ENCODE measurements at places on chromosomes 12 and 14.

DNA sequence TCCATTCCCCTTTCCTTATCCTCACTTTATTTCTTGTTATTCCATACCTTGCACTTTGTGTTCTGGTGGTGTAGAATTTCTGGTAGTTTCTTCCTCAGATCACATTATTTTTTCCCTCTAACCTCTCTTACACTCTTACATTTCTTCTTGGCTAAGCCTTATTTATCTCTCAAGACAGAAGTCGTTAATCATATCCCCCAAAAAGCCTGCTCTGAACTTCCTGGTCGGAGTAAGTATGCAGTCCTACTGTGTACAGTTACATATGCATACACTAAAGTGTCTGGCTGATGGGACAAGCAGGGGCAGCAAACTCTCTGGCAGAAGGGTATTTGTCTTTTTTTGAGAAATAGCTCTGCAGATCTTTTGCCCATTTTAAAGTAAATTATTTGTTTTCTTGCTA, 33.1 kb upstream of the USP15 start:
- DNase-seq, result no peak

DNA sequence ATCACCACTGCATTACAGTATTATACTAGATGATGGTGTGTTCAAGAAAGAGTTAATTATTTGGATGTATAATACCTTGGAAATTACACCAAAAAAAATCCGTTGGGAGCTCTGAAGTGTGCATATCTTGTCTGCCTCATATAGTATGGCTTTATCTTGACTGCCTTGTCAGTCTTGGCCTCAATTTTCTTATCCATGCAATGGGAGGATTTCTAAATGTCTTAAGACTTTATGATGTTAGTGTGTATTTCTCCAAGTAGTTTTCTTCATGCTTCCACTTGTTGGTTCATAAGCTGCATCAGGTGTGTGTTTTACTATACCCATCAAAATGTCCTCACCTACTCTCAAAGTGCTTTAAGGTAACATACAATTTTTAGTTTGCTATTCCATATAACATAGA, 84.6 kb downstream of the FGD4 start:
- no peak for DNase-seq

- DNase-seq, result no peak
These were observed 1.2 kb downstream of the FLRT2 start for GRCh38 chr14:85531141-85531586.

DNA sequence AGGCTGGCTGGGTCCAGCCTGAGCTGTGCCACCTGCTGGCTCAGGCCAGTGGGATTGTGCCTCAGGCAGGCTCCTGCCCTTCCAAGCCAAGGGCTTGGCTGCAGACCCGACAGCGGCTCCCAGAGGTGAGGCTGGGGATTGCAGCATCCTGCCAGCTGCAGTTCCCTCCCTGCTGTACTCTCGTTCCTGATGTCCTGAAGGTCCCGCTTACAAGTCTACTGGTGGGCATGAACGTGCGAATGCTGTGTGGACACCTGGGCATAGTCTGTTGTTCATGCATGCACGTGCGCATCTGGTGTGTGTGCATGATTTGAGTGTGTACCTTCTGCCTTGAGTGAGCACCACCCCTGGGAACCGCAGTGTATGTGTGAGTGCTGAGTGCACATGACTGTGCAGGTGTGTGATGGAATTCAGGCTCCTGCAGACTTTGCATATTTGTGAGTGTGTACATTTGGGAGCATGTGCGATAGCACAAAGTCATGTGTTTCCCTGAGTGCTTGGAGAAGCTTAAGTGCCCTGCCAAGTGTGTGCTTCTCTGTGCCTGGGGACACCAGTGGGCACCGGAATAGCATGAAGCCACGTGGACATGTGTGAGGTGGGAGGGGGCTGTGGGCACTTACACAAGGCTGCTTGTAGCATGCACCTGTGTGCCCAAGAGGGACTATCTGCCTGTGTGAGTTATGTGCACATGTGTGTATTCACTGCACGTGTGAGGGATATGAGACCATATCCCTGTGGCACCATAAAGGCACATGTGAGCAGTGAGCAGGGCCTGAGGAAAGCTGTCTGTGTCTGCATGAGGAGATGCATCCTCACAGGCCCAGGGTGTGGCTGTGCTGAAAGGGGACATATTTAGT, 19.3 kb upstream of the KRT7 start:
- peak; percentile 65 for DNase-seq

GRCh38 chr12:8840321-8840720, 17.9 kb downstream of the A2ML1 start:
- DNase-seq, result no peak

GRCh38 chr14:92897922-92898565, 24.9 kb upstream of the CHGA start:
- DNase-seq, result no peak

- DNase-seq, result no peak
These were observed 43.2 kb upstream of the BMAL2 start for GRCh38 chr12:27289414-27289813.

- peak; percentile 31 for DNase-seq
These were observed 870 bp downstream of the BMAL2 start for GRCh38 chr12:27333403-27334009.

- DNase-seq, result no peak
These were observed 12.8 kb upstream of the IFI27L2 start for GRCh38 chr14:94142247-94142646.
